ENCODE measurements at places on chromosomes 12 and 14. TPM values are rescaled to one million over a fixed set of nuclear protein-coding genes. Genes with fewer than 3 reads are reported as not detected.

DNA sequence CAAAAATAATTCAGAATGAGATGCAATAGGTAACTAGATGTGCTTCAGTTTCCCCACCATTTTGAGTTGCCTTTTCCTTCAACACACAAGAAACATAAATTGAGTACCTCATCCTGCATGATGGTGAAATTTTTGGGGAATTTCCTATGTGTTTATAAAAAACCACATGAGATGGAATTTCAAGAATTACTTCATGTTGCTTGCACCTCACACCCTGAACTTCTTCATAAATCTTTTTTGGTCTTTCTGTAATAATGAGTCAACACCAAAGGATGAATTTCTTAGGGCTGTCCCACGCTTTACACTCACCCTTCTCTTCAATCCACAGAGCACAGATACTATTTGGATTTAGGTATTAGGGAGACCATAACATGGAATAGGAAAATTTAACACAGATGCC lies 22.6 kb upstream of the LUM start:
- H3K36me3 ChIP-seq: no peaks in the 10 kb centered on the region
- no peaks in the 10 kb centered on the region for H3K27me3 ChIP-seq
- H3K4me3 ChIP-seq: no peak overlapping the region
- H3K27ac ChIP-seq: peak overlapping the region; percentile 83
- peak; percentile 91 for DNase-seq

GRCh38 chr14:67986131-67986841 lies 166.7 kb downstream of the RAD51B start:
- no peaks in the 10 kb centered on the region for H3K36me3 ChIP-seq
- peak; percentile 78 for DNase-seq
- H3K27me3 ChIP-seq: no peaks in the 10 kb centered on the region
- no peak overlapping the region for H3K4me3 ChIP-seq
- H3K4me1 ChIP-seq: peaks cover 4% of the 10 kb centered on the region
- H3K27ac ChIP-seq: no peak overlapping the region

- H3K27me3 ChIP-seq: no peaks in the 10 kb centered on the region
- H3K27ac ChIP-seq: no peak overlapping the region
- H3K4me1 ChIP-seq: peaks cover 4% of the 10 kb centered on the region
- DNase-seq: no peak
Measured at GRCh38 chr12:96361074-96361473, 39.2 kb downstream of the CDK17 start.

DNA sequence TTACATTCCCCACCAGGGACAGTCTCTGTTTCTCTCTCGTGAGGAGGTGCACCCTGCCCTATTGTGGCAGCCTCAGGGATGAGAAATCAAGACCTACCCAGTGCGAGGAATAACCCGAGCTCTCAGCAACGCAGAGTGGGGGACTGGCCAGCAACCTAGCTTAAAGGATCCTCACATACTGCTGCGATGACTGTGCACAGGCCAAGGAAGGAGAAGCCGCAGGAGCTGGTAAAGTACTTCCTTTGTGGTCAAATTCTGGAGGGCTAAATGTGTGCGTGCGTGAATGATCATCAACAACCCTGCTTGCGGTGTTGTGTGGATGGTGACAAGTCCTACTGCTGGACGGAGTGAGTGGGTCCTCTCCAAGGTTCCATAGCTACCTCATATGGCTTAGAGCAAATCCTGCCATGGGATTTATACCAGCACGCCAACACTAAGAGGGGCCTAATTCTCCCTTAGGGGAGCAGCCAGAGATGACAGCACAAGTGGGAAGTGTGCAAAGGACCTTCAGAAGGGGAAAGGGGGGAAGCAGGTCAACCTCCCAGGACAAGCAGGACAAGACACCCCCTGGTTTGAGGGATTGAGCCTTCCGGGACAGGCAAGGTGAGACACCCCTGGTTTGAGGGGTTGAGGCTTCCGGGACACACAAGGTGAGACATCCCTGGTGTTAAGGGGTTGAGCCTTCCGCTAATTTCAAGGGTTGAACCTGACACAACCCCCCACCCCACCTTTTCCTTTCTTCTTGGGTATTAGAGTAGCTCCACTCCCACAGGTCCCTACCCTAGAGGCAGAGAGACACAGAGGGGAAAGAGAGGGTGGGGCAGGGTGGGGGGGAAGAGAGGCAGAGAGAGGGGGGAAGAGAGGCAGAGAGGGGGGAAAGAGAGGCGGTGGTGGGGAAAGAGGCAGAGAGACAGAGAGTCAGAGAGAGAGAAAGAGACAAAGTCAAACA lies 58.8 kb upstream of the AP4S1 start:
- H3K27me3 ChIP-seq: no peaks in the 10 kb centered on the region
- DNase-seq: peak; percentile 26
- H3K27ac ChIP-seq: no peak overlapping the region

DNA sequence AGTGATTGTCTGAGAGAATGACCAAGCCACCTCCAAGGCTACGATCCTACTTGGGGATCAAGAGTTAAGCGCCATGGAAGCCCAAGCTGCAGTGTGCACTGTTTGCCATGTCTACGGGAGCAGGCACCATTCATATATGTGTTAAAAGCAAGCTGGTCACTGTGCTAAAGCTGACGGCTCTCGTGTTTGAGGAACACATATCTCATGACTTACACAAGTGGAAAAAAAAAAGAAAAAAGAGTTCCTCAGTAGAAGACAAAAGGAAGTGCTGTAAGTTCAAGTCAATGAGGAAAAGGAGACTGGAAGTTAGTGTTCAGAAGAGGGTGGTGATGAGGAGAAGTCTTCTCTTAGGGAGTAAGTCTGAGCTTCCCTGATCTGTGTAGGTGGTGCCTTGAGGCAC lies 4.9 kb upstream of the PTCSC3 start:
- no peaks in the 10 kb centered on the region for H3K36me3 ChIP-seq
- H3K4me3 ChIP-seq: no peak overlapping the region
- no peaks in the 10 kb centered on the region for H3K27me3 ChIP-seq
- no peak overlapping the region for H3K27ac ChIP-seq

- no peak overlapping the region for H3K4me3 ChIP-seq
- peaks cover 21% of the 10 kb centered on the region for H3K4me1 ChIP-seq
- peaks cover 2% of the 10 kb centered on the region for H3K36me3 ChIP-seq
- peak overlapping the region; percentile 82 for H3K27ac ChIP-seq
- no peaks in the 10 kb centered on the region for H3K27me3 ChIP-seq
Measured at GRCh38 chr12:100797786-100798185, 3.2 kb downstream of the ANO4 start.

Gene LUM
- 46.1 TPM for total RNA-seq

Gene SRRM4
- not detected for total RNA-seq

Gene SLC5A8
- total RNA-seq: not detected

Gene CDKN3
- 48.9 TPM for total RNA-seq

Gene KRT7
- 0.54 TPM for total RNA-seq
